NCI-H1105 treated with DMSO at 0.1 percent for 48 hours (cell line): ENCODE measurements at places on chromosomes 2 and 18.

GRCh38 chr2:58976375-58977071 is 735.4 kb upstream of the FANCL start:
- no peak for DNase-seq

- DNase-seq = no peak
Measured at GRCh38 chr2:102284611-102285010, 26.8 kb upstream of the IL1RL1 start.

GRCh38 chr2:211981451-211981850 is 557.2 kb downstream of the ERBB4 start:
- DNase-seq = no peak

DNA sequence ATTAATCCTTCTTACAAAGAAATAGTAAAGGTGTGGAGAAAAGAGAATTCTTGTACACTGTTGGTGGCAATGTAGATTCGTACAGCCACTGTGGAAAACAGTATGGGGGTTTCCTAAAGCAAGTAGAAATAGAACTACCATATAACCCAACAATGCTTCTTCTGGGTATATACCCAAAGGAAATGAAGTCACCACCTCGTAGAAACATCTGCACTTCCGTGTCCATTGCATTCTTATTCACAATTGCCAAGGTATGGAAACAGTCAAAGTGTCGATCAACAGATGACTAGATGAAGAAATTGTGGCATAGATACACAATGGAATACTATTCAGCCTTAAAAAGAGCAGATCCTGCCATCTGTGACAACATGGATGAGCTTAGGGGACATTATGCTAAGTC is 93.4 kb upstream of the TGIF1 start:
- no peak for DNase-seq

DNA sequence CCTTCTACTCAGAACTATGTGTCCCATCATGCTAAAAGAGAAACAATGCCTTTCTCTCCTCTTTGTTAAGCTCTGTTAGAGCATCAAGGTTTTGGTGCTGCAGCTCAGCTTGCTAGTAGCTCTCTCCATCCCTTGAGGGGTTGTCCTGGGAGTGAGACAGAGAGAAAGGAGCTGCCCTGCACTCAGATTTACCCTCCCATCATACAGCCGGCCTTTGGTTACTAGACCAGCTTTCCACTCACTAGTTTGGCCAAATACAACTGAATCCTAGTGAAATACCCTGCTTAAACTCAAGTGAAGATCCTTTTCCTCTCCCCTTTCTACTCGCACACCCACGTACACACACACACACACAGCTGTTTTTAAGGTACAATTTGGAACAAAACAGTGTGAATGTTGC is 2.3 kb upstream of the CHN1 start:
- DNase-seq = no peak

DNA sequence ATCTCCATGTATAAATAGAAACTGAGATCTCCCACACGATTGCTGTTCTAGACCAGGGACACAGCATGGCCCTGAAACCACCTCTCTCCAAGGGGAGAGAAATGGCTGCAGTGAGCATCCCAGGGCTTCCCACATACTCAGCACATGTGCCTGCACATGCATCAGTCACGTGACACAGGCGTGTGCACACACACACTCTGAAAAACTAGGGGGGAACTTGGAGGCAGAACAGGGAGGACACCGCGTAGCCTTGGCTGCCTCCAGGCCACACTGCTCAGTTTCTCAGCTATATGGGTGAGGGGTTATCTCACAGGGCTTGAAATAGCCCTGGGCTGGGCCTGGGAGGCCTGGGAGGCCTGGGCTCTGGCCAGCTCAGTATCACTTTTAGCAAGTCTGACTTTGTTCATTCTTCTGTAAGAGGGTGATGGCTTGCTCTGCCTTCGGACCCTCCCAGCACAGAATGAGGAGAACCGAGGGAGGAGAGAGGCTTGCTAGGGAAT is 66.9 kb downstream of the EMX1 start:
- DNase-seq = no peak

GRCh38 chr18:57050310-57050949 is 96.5 kb upstream of the BOD1L2 start:
- no peak for DNase-seq

DNA sequence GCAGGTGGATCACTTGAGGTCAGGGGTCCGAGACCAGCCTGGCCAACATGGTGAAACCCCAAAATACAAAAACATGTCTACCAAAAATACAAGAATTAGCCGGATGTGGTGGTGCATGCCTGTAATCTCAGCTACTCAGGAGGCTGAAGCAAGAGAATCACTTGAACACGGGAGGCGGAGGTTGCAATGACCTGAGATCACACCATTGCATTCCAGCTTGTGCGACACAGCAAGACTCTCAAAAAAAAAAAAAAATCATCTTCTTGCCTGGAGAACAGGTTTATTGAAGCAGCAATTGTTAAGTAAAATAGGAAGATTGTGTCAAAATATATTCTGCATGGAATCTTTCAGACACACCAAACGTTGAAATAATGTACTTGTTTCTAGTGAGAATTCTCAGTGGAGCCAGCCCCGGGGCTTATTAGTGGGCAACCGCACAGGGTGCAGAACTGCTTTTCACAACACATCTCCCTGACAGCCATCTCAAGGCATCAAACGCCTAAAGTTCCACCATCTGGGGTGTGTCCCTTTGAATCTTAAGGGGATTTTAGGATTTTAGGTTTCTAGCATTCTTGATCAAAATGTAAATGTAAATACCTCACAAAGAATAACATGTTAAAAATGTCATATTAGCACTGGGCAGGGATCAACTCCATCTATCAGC is 28.6 kb upstream of the PPP4R1 start:
- DNase-seq = no peak

GRCh38 chr18:58341916-58342315 is 287.0 kb downstream of the ALPK2 start:
- no peak for DNase-seq

DNA sequence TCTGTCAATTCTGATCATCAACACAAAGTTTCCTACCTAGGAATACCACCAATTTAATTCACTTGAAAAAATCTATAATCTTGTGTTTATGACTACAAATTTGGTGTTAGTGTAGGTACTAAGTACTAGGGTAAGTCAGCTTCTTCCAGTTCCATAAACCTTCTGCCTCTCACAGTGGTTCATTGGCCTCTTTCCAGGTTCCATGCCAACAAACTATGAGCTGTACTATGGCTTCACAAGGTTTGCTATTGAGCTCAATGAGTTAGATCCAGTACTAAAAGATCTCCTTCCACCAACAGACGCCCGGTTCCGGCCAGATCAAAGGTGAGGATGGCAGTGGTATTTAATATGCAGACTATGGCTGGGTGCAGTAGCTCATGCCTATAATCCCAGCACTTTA is 58.8 kb downstream of the PRKRA start:
- DNase-seq = no peak

- no peak for DNase-seq
Measured at GRCh38 chr18:42305869-42306593, 351.0 kb downstream of the PIK3C3 start.

DNA sequence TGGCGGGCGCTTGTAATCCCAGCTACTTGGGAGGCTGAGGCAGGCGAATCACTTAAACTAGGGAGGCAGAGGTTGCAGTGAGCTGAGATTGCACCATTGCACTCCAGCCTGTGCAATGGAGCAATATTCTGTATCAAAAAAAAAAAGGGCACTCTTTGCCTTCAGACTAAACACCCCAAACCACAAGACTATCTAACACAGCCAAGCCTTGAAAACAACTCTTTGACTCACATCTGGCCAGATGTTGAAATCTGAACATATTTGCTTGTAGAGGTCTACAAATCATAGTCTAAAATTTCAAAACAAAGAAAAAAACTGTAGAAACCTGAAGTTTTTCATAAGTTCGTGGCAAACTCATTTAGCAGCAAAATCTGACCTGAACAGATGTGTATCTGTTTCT is 94.9 kb downstream of the FAM161A start:
- no peak for DNase-seq

DNA sequence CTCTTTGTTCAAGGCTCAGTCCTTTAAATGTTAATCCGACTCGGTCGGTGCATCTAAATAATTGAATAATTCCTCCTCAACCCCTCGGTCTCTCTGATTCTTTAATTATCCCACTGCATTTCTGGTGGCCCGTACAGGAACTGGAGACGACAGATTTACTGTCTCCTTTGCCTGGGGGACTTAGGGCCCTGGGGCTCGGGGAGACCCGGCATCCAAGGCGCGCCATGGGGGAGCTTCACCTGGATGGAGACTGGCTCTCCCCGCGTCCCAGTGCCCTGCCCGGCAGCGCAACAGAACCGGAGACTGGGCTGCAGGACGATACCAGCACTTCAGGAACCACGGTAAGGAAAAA is 47.7 kb upstream of the SELENOI start:
- DNase-seq = no peak

DNA sequence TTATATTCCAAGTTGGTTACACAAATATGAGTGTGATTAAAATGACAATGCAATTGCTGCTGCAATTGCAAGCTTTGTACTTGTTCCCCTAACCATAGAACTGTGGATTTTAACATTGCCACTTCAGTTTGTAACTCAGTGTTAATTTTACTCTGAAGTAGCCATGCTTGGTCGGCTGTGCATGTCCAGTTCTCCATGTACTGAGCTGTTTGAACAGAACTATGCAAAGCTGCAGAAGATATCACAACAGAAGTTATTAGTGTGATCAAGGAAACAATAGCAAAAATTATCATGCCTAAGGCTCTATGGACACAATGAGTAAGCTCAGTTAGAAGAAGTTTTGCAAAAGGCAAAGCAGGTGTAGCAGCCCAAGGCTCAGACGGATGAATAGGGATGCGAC is 45.3 kb downstream of the CXCR4 start:
- no peak for DNase-seq

DNA sequence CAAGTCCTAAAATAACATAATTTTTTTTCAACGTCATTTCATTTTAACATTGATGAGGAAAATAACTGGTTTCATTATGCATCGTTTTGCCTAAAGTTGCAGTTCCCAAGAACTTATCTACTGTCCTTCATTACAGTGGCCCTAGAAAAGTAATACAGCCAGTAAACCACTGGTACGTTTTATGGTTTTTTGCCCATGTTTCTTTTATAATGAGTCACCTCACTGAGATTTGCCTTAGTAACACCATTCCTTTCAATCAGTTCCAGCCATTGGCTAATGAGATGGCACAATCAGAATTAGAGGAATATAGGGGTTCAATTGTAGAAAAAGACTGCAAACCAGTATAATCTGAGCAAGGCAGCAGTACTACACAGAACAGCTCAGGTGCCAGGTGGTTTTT is 422.6 kb upstream of the LYPD1 start:
- no peak for DNase-seq

GRCh38 chr2:232354069-232354468 is 24.5 kb upstream of the ALPP start:
- DNase-seq = no peak

GRCh38 chr2:43653506-43653905 is 16.4 kb downstream of the PLEKHH2 start:
- no peak for DNase-seq

DNA sequence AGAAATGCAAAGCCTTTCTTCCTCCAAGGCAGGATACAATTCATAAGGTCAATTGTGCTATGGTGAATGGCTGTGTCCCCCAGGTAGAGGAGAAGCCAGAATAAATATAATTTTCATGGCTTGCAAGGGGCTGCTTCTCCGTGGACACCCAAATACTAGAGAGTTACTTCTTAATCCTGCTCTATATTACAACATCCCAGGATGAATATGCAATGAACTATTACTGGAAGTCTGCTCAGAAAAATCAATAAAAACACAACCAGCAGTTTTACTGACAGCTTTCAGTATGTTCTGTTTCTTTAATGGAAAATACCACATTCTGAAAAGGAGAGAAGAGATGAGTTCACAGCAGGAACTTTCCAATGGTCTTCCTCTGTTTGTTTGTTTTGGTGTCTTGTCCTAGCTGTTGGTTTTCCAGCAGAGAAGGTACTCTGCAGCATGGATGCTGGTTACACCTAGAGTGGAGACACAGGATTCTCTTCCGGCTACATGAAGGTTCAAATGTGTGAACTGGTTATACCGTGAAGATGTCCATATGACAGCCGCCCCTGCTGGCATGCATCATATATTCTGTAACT is 213.0 kb downstream of the PID1 start:
- no peak for DNase-seq

DNA sequence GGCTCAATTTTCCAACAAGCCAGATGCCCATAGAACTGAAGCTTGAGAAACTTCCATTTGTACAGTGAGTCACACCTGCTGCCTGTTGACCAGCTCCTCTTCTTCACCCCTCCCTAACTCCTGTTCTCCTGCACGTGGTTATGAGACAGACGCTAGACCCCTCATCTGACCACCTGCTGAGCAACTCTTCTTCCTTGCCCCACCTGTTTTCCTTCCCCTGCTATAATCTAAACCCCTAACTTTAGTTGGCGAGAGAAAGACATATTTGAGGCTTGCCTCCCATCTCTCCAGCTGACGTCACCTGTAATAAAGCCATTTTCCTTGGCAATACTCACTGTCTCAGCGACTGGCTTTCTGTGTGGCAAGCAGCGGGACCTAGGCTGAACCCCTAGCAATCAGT is 22.3 kb upstream of the ITM2C start:
- no peak for DNase-seq

- DNase-seq = no peak
Measured at GRCh38 chr2:150402953-150403352, 84.5 kb downstream of the RND3 start.

- DNase-seq = no peak
Measured at GRCh38 chr2:23603581-23603980, 218.6 kb downstream of the KLHL29 start.

DNA sequence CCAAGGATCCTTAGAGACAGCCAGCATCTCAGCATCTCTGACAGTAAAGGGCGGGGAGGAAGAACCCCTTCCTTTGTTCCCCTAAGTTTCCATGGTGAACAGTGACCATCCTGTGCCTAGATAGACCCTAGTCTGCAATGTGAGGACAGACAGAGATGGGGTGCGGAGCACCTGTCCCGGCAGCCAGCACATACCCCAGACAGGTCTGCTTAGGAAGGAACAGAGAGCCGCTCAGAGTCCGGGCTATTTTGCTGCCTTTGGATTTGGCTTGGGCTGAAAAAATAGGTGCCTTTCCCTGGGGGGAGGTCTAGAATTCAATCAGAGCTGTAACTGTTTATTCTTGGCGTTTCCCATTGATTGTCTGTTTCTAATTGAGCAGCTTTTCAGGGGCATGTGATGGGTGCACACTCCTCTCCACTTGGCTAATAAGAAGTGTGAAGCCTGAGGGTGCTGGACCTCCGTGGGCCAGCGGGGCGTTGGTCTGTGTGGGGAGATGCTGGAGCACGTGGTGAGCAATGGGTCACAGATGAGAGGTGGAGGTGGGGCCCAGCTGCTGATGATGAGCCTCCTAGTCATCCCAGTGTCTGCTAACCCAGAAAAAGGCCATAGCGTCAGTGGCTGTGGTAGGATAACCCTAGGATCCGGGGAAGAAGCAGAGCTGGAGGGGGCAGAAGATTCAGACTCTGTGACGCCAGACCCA is 236.8 kb downstream of the SEPTIN10 start:
- DNase-seq = no peak

DNA sequence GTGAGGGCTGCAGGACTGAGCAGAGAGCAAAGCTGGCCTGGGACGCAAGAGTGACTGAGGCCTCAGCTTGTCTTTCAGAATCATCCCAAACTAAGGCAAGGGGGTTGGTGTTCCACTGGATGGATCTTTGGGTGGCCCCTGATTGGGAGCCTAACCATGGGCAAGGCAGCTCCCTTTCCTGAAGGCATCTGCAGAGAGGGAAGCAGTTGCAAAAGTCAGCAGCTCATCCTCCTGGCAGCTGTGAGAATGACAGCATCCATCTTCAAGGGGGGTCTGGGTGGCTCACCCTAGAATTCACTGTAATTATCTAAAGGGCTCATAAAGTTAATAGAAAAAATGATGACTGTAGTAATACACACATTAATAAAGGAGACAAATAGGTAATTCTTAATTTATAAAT is 46.5 kb upstream of the RAB31 start:
- DNase-seq = no peak
